ENCODE measurements at places on chromosomes 7 and 10. TPM values are rescaled to one million over a fixed set of nuclear protein-coding genes. Genes with fewer than 3 reads are reported as not detected.

GRCh38 chr10:84008878-84009277 lies 130.4 kb upstream of the GHITM start:
- DNase-seq: peak; percentile 42

- DNase-seq: no peak
These were observed 7.9 kb downstream of the GTF2I start for GRCh38 chr7:74665296-74665938.

- no peak for DNase-seq
These were observed 53.2 kb downstream of the ANKMY2 start for GRCh38 chr7:16592395-16592794.

DNA sequence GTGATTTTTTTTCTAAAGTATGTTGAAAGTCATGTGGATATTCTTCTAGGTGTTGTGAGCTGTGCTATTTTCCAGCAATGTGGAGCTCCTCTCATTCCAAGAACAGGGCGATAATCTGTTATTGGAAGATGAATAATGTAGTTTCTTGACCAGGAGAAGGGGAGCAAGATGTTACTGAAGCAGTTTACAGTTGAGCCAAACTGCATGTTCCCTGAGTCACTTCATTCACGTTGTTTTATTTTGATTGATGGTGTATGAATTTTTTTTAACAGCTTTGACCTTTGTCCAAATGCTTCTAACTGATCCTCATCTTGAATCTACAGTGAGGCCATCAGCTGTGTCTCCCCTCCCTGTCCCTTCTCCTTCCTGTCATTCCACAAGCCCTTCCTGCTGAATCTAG lies 277.1 kb upstream of the KLF6 start:
- no peak for DNase-seq

GRCh38 chr10:14360961-14361360 lies 30.2 kb upstream of the FRMD4A start:
- no peak for DNase-seq

- no peak for DNase-seq
These were observed 143.0 kb downstream of the DIP2C start for GRCh38 chr10:546451-546850.

The FAM170B gene
- not detected for total RNA-seq

The TEX47 gene
- not detected for total RNA-seq

The NYAP1 gene
- total RNA-seq: 0.42 TPM

DNA sequence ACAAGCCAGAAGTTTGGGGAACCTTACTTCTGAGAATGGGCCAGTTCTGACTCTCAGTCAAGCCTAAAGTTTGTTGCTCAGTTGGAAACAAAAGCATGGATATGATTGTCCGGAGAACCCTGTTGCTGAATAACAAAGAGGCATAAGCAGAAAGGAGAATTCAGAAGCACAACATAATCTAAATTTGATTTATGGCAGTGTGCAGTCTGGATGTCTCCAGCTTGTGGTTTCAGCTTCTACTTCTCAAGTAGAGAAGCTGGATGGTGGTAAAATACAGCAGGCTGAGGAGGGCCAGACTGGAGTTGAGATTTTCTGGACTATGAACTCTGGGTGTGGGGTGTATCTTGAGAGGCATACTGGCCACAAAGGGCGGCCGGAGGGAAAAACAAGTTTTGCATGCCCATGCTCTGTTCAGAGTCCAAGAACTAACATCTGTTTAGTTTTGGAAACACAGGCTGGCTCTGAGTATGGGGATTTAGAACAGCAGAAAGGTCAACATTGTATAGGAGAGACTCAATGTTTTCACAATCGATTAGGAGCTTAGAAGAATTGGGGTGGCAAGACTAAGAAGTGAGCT lies 592.9 kb downstream of the CNTNAP2 start:
- no peak for DNase-seq

DNA sequence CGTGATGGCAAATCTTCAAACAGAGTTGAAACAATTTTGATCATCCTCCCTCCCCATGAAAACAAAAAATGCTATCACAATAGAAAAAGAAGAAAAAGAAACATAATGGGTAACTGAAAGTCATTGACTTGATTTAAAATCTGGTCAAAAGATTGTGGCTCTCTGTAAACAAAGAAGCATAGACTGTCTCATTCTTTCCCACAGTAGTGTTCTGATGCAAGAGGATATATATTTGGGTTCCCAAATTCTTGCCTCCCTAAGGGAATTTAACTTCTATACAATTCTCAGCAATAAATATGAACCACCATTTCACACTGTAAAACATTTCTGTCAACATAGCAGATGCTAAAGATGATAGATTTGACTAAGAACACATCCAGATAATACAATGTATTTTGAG lies 32.8 kb upstream of the MEOX2 start:
- no peak for DNase-seq

DNA sequence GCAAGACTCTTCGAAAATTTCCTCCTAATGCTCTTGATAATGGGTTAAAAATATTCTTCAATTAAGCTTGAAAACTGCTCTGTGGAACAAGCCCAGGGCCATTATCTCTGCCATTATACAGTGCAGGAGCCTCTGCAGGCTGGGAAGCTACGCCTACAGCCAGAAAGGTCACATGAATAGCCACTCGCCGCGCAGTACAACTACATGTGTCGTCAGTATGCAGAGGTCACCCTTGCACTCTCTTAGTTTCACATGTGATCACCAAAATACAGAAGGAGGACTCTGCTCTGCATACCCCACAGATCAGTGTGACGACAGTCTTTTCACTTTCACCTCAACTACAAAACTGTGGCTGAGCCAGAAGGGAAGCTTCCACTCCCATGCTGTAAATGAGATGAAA lies 141.8 kb upstream of the C1QL3 start:
- DNase-seq: no peak

All from activated naive CD8-positive, alpha-beta T cell treated with anti-CD3 and anti-CD28 coated beads, Interleukin-2, amount 10 ng/mL, durations not matched to agents 7 days and 5 days (primary cell).